ENCODE measurements at places on chromosomes 5 and 9.

- DNase-seq = no peak
Measured at GRCh38 chr5:43730832-43731342, 127.9 kb downstream of the NNT start.

DNA sequence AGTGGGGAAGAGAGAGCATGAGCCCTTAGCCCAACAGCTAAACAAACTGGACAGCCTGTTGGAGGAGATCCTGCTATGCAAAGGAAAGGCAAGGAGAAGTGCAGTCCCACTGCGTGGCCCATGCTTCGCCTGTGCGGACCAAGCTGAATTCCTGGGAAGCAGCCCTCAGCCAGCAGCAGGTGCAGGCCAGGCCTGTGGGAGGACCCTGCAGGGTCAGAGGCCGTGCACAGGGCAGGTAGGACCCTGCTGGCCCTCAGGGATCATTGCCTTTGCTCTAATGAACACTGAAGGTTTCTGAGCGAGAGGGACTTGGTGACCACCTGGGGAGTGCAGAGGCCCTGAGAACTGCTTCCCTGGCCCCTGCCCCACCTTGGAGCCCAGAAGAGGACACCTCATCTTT is 6.0 kb upstream of the SLC6A19 start:
- no peak for DNase-seq

GRCh38 chr5:168878135-168878745 is 299.1 kb upstream of the PANK3 start:
- DNase-seq = no peak

DNA sequence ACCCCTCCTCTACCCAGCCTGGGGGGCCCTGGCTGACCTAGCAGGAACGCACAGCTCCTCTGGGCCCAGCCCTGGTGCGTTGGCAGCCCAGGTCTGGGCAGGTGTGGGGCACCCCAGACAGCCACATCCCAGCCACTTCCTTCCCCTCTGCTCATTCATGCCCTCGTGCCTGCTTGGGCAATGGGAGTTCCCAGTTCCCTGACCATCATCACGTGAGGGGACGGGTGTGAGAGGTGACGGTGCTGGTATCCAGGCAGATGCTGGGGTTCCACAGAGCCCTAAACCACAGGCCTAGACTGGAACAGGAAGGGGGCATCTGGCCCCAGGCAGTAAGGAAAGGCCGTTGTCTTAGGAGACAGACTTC is 8.4 kb downstream of the RALGDS start:
- no peak for DNase-seq

- DNase-seq = no peak
Measured at GRCh38 chr9:117541181-117541580, 126.3 kb upstream of the ASTN2 start.

DNA sequence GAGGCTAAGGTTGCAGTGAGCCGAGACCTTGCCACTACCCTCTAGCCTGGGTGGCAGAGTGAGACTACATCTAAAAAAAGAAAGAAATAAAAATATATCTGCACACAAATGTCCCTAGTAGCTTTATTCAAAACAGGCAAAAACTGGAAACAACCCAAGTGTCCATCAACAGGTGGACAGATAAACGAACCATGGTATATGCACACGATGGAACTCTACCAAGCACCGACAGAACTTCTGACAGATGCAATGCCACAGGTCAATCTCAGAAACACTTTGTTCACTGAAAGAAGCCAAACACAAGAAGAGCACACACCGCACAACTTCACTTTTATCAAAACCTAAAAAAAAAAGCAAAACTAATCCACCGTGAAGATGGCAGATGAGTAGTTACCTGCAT is 30.4 kb downstream of the CAMSAP1 start:
- no peak for DNase-seq

- DNase-seq = no peak
Measured at GRCh38 chr5:140550147-140551079, 3.0 kb downstream of the EIF4EBP3 start.

- DNase-seq = no peak
Measured at GRCh38 chr9:105978826-105979225, 284.5 kb downstream of the TMEM38B start.

- no peak for DNase-seq
Measured at GRCh38 chr9:71955300-71955915, 44.0 kb downstream of the C9orf85 start.

DNA sequence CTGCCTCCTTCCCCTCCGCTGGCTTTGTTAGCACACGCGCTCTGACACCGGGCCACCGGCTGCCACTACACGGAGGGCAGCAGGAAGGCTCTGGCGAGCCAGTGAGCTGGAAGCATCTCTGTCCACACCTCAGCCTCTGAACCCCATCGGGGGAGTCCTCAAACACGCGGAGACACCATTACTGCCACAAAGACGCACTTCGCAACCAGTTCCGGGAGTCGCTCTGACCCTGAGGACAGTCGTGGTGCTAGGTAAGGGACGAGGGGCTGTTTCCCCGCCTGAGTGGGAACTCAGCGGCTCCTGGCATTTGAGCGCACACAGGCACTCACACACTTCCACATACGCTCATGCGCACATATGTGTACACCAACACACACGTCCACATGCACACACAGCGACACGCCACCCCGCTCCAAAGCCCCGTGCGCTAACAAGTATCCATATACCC is 160.0 kb downstream of the C9orf152 start:
- no peak for DNase-seq
